ENCODE measurements at places on chromosomes 12 and 14.
A peak's percentile ranks its signal among the peaks of the same experiment; 100 is the strongest.

DNA sequence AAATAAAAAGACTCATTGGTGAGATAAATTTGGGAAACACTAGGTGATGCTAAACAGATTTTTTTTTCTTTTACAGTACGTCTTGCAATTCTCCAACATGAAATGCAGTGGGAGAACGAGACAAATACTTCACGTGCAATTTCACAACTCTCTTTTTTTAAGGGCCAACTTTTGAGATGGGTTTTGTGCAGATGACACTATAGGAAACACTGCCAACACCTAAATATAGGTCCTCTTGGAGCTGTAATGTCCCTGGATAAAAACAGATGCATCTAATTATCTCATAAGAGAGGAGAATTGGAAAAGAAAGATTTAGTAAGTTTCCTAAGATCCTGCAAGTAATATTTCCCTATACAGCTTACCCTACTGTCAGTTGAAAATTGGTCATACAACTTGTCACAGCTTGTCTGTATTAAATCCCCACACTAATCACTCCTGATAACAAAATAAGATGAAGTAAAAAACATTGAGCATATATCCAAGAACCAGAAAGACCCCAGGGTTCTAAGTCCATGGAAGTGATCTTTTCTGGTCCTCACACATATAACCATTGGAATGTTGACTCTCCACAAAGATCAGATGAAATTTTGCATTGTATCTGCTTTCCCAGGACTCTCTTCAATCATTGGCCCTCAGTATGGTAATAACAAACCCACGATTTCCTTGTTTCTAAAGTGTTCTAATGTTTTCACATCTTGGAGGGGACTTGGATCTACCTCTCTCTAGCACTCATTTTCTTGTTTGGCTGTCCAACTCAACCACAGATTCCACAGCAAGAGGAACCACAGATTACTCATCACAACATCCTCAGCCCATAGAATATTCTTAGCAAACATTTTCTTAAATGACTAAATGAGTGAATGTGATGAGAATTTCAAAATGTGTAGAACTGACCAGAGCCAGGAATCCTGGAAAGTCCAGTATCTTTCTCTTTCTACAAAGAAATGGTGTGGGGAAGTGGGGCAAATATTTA, 769.4 kb upstream of the USP15 start:
- DNase-seq: peak; percentile 79

GRCh38 chr14:20684662-20685456, 499 bp downstream of the RNASE4 start:
- peak; percentile 22 for DNase-seq

- DNase-seq: no peak
Observed at GRCh38 chr14:96902004-96902403, 104.8 kb downstream of the VRK1 start.

DNA sequence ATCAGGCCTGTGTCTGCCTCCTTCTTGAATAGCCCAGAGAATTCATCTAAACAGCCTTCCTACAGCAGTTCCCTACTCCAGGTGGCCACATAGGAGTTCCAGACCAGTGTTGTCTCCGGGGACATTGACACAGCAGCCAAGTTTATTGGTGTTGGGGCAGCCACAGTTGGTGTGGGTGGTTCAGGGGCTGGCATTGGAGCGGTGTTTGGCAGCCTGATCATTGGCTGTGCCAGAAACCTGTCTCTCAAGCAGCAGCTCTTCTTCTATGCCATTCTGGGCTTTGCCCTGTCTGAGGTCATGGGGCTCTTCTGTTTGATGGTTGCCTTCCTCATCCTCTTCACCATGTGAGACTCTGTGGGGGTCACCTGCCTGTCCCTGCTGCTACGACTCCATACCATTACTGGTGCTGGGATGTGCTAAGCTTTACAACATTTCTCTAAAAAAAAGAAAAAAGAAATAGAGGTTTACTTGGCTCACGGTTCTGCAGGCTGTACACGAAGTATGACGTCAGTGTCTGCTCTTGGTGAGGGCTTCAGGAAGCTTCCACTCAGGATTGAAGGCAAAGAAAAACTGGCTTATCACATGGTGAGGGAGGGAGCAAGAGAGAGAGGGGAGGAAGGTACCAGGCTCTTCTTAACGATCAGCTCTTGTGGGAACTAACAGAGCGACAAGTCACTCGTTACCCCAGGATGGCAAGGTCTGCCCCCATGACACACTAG, 57.5 kb downstream of the CHST11 start:
- DNase-seq: no peak

- DNase-seq: no peak
Observed at GRCh38 chr12:3229577-3229976, 152.4 kb downstream of the TSPAN9 start.

DNA sequence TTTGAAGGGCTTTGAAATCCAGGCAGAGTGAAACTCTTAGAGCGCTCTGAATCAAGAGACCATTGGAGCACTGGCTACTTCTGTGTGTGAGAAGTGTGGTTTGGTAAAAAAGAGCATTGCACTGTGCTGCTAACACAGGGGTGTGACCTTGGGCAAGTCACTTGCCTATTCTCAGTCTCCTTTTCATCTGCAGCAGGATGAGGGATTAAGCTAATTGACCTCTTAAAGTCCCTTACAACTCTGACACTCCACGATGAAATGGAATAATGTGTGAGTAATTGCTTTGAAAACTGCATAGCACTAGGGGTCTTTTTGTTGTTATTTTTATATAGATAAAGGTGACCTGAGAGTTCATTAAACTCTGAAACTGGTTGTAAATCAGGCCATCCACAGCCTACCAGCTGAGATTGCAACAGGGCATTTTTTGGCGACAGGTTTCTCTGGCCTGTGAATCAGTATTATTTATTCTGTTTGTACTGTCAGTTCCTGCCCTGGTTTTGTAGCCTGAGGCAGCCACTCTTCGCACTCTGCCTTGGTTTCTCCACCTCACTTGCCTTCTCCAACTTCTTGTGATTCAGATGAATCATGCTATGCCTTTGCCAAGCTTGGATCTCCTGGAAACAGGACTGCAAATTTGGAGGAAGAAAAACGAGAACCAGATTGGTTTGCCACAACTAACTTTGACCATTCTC, 159.9 kb upstream of the PARP11 start:
- DNase-seq: no peak
